Calu3 (cell line): ENCODE measurements at places on chromosomes 11 and 22. TPM values are rescaled to one million over a fixed set of nuclear protein-coding genes. Genes with fewer than 3 reads are reported as not detected.

HNRNPUL2 gene
- 52.6 and 52.7 TPM in 2 replicates for total RNA-seq

DNA sequence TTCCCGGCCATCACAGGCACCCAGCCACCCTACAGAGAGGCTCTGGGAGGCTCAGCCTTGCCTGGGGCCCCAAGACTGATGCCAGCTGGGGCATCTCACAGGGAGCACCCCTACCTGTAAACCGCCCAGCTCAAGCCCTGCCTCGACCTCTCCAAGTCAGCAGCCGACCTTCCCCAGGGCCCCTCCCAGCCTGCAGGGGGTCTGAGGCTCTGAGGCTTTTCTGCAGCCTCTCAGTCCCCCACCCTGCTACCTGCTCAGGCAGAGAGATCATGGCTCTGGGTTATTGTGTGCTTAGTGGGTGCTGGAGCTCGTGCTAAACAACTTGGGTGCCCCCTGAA is 23.1 kb upstream of the RTN4R start:
- no peak for DNase-seq

DNA sequence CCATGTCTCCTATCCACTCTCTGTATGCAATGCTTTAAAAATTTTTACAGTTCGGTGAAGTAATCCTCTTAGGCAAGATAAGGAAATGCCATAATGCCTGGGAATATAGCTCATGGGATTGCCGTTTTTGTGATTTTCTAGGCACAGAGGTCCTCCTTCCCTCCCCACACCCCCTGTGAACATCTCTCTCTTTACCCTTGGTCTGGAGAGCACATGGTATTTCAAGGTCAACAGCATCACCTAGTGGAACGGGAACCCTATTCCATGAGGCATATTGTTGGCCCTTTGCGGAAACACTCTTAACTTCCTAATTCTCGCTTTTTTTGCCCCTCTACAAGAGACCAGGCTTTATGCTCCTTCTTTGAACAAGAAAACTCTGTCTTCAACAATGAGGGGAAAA is 8.8 kb downstream of the NXPE4 start:
- DNase-seq = no peak

CRYAB gene
- 0.66 and 1.9 TPM in 2 replicates for total RNA-seq

DNA sequence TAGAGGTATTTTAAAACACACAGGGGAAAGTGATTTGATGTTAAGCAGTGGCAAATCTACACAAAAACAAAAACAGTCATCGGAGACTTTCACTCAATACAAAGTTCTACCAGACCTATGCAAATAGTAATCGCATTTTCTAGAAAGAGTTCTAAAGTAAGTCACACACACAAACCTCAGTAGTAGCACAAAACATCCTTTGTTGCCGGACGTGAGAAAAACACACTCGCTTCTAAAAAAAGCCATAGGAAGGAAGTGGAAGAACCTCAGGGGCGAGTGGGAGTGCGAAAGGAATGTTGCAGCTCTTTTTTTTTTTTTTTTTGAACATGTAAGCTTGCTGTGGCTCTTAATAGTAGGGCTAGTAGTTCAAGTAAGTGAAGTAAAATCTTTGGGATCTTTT is 88.9 kb downstream of the MAML2 start:
- no peak for DNase-seq

DNA sequence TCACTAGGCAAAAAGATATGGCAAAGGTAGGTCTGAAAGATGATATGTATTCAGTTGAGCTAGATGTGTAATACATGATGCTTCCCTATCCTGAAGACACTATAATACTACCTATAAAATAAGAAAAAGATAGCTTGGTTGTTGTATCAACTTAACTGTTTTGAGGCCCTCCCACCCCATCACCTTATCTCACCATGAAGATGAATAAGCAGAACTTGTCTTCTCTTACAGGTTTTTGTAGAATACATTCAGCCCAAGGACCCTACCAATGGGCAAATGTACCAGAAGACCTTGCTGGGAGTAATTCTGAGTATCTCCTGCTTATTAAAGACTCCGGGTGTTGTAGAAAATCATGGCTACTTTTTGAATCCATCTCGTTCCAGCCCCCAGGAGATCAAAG is 13.9 kb downstream of the UBE4A start:
- no peak for DNase-seq

DNA sequence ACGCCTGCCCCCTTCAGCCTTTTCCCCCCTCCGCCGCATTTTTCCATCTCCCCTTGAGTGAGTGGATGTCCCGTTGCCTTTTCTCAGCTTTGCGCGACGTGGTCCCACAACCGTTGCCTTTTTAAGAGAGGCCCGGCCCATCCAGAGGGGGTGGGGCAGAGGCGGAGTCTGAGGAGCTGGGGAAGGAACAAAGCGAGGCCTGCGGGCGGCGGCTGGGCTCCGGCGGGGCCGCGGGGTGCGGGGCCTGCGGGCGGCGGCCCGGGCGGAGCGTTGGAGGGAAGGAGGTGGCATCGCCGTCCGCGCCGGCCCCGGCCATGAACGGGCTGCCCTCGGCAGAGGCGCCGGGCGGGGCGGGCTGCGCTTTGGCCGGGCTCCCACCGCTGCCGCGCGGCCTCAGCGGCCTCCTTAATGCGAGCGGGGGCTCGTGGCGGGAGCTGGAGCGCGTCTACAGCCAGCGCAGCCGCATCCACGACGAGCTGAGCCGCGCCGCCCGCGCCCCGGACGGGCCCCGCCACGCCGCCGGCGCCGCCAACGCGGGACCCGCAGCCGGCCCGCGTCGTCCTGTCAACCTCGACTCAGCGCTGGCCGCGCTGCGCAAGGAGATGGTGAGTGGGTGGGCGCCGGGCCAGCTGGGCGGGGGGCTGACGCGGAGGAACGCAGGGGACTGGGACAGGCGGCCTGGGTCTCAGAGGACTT is at the start of gene FAM89B:
TSS of gene FAM89B (plus strand) at position 183 of the 696 bp plus-strand sequence. CDS start at position 315, 132 bp downstream.
- DNase-seq = peak; percentile 91

BIRC2 gene
- 28.3 and 32.6 TPM in 2 replicates for total RNA-seq

DNA sequence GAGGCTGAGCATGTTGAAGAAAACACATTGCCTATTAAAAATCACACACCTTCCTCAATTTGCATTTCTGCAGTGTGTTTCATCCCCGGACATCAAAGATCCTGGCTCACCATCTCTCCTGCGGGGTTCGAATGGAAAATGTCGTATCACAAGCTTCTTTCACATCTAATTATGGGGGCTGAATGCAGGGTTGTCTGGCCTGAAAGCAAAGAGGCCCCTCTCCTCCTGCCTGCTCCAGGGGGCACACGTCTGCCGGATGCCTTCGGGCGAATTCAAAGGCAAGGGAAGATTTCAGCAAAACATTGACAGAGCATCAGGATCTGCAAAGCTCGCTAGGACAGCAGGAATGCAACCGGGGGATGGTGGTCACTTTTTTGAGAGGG is 1447.7 kb downstream of the TBC1D22A start:
- no peak for DNase-seq

ANO1 gene
- 10.4 and 17.8 TPM in 2 replicates for total RNA-seq

GRCh38 chr11:32385998-32386397 is 49.3 kb downstream of the WT1 start:
- peak; percentile 41 for DNase-seq

TEX12 gene
- not detected in 2 replicates for total RNA-seq

- DNase-seq = no peak
Measured at GRCh38 chr11:109936661-109937180, 156.5 kb upstream of the ZC3H12C start.

DNA sequence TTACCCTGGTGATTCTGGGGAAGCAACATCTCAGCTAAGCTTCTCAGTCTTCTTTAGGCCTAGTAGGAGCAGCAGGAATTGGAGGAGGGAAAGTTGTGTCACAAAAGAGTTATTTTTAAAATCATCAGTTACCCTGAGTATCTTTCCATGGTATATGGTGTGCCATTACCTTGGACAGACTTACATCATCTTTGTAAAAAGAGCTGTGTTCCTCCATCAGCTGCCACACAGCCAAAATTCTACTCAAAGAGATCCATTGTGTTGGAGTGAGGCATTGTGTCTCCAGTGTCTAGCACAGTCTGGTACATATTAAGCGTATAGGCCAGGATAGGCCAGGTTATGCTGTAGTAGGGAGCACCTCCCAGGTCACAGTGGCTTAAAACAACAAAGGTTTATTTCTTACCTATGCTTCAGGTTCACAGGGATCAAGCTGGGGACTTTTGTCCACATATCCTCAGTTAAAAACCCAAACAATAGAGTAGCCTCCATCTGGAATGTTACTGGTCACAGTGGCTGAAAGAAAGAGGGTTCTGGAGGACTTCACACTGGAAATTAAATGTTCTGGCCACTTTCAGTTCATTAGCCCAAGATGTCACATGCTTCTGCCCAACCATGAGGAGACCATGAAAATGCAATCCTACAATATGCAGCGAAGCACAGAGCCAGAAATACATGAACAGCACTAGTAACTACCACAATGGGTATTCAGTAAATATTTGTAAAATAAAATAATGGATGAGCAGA is 9.9 kb upstream of the TMPRSS5 start:
- no peak for DNase-seq

- DNase-seq = no peak
Measured at GRCh38 chr22:31155422-31155821, 4.6 kb upstream of the RNF185 start.

DNA sequence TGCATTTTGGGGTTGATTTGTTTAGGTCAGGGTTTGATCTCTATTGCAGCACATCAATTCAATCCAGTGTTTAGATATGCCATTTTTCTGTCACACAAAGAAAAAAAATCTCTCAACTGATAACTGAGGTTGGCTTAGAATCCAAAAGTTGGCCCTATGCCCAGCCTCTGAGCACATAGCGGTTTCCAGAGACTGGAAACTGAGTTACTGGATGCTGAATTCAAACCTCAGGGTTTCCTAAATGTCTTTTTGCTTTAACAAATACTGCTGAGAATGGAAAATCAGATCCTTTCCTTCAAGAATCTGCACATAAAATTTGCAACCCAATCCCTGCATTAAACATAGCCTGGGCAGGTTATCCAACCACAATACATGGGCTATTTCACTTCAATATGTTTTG is 4.0 kb downstream of the P4HA3 start:
- DNase-seq = no peak

CDC42BPG gene
- total RNA-seq = 26.5 and 33.0 TPM in 2 replicates

PRR33 gene
- total RNA-seq = not detected in 2 replicates

- no peak for DNase-seq
Measured at GRCh38 chr11:66969584-66970225, 5.4 kb upstream of the C11orf86 start.

DNA sequence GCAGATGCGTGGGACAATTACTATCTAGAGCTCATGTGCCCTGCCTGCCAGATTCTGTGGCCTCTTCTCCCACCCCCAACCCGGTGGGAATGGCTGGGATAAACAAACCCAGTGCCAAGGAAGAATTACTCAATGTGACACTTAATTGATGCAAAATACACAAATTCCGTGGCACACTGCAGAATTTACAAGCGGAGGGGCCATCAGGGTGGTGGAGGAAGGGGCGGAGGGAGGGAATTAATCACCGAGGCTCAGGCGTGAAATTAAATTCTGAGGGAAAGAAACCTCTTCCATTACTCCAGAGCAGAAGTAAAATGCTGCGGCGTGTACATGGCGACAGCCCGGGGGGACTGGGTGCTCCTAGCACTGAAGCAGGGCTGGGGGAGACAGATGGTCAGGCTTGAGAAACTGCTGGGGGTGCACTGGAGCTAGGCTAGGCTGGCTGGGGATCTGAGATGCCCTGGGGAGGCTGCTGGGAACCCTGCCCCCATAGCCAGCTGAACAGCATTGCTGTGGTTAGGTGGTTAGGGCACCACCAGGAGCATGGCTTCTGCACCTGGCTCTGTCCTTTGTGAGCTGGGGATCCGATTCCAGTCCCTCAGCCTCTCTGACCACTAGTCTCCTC is 200.6 kb downstream of the CEP164 start:
- DNase-seq = no peak

TSSK2 gene
- not detected in 2 replicates for total RNA-seq

- no peak for DNase-seq
Measured at GRCh38 chr11:45920531-45921477, 1.7 kb upstream of the LARGE2 start.

- peak; percentile 51 for DNase-seq
Measured at GRCh38 chr11:108654994-108655631, 9.8 kb upstream of the DDX10 start.

- no peak for DNase-seq
Measured at GRCh38 chr11:119318240-119319135, 1.6 kb upstream of the MCAM start.

DNA sequence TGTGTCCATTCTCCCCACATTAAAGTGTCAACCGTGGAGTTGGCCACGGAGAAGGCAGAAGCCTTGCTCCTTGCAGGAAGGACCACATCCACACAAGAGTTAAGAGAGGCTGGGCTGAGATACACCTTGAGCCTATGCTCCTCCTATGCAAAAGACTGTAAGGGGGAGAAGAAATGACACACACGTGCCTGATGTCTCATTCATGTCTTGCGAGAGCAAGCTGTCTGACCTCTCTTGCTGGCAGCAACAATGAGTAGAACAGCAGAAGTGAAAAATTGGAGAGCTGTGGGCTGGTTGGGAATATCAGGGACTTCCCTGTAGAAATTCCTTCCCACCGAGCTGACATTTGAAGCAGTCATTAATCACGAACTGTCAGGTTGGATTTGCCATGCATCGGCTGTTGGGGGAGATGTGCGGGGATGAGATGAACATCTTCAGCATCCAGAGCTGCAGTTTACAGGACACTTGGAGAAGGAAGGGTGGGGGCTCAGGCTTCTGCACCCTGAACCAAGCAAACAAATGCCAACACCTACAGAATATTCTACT is 139.3 kb downstream of the MYO18B start:
- DNase-seq = no peak
